ENCODE measurements at places on chromosomes 2 and 18.

GRCh38 chr2:127807678-127808353 is 3.2 kb downstream of the WDR33 start:
- DNase-seq: no peak

DNA sequence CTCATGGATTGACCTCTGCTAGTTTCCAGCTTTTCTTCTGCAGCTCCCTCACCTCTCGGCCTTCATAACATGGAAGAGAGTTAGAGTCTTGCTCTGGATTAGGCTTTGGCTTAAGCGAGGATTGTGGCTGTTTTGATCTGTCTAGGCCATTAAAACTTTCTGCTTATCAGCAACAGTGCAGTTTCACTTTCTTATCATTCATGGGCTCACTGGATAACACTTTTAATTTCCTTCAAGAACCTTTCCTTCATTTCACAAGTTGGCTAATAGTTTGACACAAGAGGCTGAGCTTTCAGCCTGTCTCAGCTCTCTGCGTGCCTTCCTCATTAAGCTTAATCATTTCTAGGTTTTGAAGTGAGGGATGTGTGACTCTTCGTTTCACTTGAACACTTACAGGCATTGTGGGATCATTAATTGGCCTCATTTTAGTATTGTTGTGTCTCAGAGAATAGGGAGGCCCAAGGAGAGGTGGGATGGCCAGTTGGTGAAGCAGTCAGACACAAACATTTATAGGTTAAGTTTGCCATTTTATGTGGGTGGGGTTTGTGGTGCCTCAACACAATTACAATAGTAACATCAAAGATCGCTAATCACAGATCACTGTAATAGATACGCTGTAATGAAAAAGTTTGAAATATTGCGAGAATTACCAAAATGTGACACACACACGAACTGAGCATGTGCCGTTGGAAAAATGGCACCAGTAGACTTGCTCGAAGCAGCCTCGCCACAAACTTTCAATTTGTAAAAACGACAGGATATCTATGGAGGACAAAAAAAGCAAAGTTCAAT is 129.3 kb downstream of the ZNF236 start:
- DNase-seq: no peak

DNA sequence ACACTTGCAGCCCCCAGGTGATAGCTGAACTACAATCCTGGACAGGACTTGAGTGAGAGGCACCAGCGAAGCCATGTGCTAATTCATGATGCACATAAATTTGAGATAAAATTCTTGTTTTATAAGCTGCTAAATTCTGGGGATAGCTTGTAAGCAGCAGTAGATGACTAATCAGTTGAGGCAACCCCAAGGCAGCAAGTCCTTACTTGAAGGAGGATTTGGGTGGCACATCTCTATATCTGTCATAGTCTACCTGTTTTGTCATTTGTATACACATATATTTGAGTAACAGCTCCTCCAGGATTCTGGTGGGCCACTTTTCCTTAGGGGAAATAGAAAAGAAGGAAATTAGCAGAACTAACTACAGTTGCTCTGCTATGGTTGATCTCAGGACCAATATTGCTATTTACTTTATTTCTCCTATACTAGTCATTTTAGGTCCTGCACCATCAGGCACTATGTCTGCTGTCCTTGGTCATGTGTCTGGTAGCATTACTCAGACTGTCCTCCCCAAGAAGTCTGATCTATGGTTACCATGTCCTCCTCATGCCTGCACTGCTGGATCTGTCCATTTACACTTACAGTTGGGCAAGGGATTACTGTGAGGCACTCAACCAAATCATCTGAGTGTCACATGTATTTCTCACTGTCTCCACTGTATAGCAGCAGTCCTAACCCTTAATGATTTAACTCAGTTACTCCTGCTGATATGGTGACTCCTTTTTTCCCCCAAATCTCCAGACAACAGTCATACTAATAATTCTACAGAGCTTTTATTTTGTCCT is 436.0 kb upstream of the CWC22 start:
- no peak for DNase-seq

- DNase-seq: no peak
Observed at GRCh38 chr2:206482633-206483032, 39.3 kb downstream of the ADAM23 start.

DNA sequence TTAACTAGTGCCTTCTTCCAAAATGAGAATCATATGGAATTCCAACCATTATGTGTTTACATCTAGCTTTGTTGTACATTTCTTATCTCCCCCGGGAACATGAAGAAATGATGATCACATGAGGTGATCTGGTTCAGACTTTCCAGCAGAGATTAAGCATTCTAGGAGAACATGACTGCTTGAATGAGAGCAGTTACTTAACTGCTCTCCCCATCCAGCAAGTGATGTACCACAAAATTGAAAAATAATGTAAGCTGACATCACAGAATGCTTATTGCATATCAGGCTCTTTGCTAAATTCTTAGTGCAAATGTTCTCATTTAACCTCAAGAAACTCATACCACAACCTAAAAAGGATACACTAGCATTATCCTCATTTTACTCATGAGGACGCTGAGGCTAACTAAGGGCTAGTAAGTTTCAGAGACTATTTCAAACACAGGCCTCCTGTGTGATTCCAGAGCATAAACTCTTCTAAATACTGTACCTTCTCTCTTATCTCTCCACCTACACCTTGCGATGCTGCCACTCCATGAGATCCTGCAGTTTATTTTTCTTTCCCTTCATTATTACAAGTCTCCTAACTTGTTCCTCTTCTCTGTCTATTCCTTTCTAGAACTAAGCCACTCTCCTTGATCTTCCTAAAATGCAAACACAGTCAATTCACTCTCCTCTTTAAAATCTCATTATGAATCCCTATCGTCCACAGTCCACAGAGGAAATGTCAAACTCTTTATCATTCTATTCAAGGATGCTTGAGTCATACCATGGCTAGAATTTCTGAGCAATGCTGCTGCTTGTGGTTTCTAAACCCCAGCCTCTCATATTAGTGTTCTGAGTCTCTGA is 1224.8 kb upstream of the ZEB2 start:
- DNase-seq: no peak

All from natural killer cell (primary cell).